ENCODE measurements at places on chromosomes 5 and 9.

- DNase-seq: no peak
These were observed 3.3 kb downstream of the SEPTIN8 start for GRCh38 chr5:132773601-132774355.

GRCh38 chr5:175207321-175208040 is 236.5 kb downstream of the DRD1 start:
- DNase-seq: no peak

- DNase-seq: no peak
These were observed 50.6 kb downstream of the PCSK5 start for GRCh38 chr9:75941066-75941465.

DNA sequence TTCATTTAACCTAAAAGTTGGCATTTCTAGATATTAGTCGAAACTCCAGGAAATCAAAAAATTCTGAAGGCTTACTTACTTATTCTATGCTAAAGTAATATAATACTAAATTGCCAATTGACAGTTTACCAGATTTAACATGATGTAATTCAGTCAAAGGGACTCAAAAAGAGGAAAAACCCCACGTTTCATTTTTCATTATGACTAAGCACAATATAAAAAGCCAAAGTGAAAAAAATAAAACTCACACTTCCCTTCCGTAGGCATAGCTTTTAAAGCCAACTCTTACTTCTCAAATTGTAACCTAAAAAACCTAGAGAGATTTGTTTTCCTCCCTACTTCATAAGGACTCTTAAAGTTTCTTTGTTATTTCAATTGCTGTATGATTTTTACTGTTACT is 146.6 kb downstream of the RAPGEF6 start:
- no peak for DNase-seq

DNA sequence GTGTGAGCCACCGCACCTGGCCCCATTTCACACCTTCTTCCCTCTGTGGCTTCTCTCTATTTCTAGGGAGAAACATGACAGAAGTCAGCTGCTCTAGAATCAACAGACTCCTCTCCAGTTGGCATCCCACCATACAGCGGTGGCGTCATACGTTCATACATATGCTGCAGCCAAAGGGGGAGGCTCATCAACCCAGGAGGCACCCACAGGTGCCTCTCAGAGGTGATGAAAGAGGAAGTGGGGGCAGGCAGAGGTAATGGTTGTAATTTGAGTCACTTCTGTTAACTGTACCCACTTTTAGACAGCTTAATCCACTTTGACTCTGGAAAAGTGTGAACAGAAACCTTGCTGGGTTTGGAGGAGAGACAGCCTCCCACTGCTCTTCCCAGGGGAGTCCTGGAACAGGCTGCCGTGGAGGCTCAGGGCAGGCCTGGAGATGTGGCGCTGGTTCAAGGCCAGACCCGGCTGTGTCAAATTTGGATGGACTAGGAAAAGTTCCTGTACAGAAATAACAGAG is 47.3 kb upstream of the SUB1 start:
- no peak for DNase-seq

- DNase-seq: no peak
These were observed 289.5 kb upstream of the IRX2 start for GRCh38 chr5:3041001-3041400.

DNA sequence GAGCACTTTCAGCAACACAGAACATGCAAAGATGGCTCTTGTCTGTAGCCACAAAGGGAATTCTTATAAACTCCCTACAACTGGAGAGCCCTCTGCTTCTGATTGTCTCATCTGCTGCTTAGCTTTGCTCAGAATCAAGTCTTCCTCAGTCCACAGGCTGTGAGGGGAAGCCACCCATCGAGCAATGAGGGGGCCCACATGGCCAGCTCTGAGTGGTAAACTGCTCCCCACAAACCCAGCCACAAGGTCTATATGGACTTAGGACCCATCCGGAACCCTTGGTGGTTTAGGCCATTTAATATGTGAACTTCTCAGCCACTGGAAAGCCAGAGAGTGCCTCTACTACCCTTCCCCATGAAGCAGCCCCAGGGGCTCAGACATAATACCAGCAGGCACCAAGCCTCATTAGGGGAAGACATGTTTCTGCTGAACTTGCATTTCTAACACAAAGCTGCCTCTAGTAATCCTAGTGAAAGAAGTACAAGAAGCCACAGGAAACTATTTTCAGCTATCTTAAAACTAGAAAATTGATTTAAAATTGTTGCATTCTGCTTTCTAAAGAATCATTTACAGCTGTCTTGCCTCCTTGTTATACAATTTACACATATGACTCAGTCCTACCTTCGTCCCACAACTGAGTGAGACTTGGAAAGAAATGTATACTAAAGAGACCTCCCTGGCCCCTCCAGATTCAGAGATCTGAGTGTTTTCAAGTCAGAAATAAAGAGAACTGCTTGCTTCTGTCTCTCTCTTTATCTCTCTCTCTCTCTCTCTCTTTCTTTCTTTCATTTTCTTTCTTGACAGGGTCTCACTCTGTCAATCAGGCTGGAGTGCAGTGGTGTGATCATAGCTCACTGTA is 90.2 kb downstream of the ESM1 start:
- no peak for DNase-seq

GRCh38 chr5:32595118-32595517 is 9.8 kb downstream of the SUB1 start:
- DNase-seq: no peak

GRCh38 chr9:100370064-100370723 is 17.5 kb upstream of the TEX10 start:
- DNase-seq: no peak

GRCh38 chr5:149437391-149438040 is 58.4 kb upstream of the IL17B start:
- no peak for DNase-seq

DNA sequence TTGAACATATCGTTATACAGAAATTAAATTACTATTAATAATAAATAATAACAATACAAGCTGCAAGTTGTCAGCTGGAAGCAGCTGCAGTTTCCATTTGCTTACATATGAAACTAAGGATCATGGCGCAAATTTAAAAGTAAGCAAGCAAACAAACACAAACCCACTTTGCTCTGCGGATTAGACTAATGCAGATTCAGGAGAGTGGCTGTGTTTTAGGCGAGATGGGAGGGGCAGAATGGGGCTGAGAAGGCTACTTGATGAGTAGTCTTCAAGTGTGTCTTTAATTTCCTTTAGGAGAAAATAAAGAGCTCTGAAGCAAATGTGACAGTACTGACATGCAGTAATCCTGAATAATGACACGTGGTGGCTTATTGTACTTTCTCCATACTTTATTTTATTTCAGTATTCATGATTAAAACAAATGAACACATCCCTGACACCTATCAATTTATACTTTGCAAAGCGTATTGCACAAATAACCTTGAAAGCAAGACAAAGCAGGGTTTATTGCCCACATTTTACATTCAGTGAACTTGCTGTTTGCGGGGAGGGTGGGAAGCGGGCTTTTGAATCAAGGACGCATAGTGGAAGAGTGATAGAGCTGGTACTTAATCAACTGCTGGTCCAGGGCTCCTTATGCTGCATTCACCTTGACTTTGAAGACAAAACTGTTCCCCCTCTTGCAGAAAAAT is 221.4 kb upstream of the TRIM32 start:
- DNase-seq: no peak

DNA sequence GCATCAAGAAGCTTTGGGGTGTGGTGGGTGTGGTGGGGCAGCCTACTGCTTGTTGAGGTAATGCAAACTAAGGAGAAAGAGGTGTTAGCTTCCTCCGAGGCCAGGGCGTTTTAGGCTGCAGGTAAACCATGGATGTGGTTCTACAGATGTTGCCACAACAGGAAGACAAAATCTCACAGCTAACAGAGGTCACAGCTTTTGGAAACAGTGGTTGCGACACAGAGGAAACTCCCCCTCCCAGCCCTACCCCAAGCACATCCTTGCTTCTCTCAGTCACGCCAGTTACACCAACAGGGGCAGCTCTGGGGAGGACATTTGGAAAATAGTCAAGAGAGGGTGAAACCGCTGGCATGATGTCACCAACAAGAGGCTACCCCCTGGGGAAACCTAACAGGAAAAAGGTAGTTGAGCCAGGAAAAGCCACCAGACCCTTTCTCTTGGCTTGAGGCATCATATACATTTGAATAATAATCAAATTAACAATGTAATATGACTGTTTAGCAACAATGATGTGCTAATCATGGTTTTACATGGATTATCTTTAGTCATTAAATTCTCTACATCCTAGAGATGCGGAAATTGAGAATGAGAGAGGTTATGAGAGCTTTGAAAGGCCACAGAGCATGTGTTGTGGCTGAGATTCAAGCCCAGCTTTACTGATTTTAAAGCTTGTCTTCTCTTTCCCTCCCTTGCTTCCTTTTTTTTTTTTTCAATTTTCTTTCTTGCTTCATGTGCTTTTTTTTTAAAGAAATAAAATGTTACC is 82.2 kb upstream of the IL12B start:
- DNase-seq: no peak

DNA sequence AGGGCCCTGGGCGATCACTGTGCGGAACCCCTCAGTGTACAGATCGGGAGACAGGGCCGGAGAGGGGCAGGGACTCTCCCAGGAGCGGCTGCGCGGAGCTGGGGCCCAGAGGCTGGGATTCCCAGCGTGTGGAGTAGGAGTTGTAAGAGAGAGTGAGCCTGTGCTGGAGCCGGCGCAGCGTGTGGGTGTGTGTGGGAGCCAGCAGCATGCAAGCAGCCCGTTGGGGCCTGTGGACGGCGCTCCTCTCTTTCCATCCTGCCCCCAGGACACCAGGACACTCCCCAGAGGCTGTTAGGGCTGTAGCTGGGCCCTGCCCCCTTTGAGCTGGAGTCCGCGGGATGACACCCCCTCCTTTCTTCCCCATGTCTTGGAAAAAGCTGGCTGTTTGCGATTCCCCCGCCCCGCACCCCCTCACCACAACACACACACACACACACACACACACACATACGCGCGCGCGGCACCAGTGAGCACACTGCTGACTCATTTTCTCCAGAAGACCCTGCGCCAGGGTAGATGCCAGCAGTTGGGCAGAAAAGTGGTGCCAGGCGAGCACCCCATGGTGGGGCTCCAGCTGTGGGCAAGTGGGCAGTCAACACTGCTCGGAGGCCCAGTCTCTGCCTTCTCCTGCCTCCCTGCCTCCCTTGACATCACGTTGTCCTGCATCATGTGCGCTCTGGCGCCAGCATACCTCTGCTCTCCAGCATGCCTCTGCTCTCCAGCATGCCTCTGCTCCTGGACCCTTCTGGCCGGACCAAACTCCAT is 1.5 kb downstream of the COL27A1 start:
- peak; percentile 41 for DNase-seq

DNA sequence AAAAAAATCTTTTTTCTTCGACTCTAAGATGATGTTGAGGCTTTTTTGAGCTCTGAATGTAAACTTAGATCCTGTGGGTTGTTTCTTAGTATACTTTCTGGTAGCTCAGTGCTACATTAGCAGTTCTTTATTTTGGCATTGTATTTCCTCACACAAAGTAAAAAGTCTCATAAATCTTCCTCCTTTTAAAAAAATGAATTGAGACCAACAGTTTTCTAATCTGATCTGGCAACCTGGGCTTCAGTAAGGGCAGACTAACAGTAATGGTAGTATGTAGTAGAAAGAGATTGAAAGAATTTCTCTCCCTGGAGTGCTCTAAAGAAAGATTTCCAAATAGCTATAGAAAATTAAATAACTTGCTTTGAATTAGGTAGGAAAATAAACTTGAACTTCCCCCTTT is 31.4 kb downstream of the ZCCHC7 start:
- no peak for DNase-seq

DNA sequence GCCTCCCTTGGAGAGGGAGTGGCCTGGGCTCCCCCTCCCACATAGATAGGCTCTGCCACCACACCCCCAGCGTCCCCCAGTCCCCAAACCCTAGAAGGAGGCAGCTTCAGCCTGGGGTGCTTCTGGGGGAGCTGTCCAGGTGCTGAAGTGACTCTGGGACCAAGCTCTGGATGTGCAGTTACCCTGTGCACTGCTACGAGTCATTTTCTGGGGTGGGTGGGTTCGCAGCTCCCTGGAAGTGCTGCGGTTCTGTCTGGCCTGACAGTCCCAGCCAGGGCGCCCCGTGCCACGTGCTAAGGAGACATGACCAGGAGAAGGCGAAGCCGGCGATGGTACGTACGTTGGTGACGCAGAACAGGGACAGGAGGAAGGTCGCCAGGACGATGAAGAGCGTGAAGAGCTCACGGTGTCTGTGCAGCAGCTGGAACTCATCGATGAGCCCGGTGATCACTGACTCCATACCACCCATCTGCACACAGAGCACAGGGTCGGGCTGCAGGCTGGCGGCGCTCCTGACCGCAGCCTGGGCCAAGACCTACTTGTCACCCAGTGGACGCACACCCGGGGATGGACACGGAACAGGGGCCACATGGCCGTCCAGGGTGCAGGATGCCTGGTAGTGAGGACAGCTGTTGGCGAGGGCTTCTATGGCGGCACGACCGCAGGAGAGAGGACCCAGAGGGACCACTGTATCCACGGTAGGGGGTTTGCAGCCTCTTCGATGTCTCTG is 35.7 kb downstream of the SLC6A3 start:
- DNase-seq: no peak

DNA sequence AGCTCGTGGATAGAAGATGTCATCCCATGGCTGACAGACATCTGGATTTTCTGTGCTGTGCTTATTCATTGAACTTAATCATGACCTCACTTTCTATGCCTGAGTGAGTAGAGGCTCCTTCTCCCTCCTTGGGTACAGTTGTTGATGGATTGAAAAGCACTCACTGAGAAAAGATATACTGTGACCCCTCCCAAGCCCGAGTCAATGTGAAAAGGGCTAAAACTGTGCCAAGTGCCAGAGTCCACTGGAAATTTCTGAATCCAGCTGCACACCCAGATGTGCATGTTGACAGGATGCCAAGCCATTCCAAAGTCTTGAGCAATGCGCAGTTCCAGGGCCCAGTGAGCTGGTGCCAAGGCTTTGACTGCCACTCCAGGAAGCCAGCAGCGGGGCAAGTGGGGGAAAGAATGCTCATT is 473.0 kb downstream of the NTRK2 start:
- no peak for DNase-seq

- DNase-seq: no peak
These were observed 15.7 kb upstream of the AQP7 start for GRCh38 chr9:33418090-33418489.

GRCh38 chr5:172943283-172943841 is 15.9 kb upstream of the RPL26L1 start:
- DNase-seq: no peak

GRCh38 chr5:178120607-178121357 is 7.5 kb downstream of the N4BP3 start:
- no peak for DNase-seq

- DNase-seq: no peak
These were observed 124.5 kb upstream of the LRRTM2 start for GRCh38 chr5:138999674-139000073.

DNA sequence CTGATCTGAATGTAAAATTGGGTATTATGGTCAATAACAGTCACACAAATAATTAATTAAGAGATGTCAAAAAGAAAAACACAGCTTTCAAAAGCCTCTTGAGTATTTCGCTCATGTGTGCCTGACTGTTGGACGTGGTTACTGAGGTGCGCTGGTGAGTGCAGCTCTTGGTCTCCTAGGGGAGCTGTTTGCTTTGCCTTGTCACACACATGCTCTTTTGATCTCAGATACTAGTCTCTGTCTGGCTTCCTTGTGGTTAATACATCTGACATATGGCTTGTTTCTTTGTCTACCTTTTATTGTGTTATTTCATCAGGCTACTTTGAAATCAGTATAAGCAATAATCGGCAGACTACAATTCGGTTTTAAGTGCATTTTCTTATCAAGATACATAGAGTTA is 51.5 kb downstream of the PCSK1 start:
- DNase-seq: no peak

- no peak for DNase-seq
These were observed 224.6 kb upstream of the ARRDC3 start for GRCh38 chr5:91607675-91608074.
